ENCODE measurements at places on chromosomes 2 and 18.

DNA sequence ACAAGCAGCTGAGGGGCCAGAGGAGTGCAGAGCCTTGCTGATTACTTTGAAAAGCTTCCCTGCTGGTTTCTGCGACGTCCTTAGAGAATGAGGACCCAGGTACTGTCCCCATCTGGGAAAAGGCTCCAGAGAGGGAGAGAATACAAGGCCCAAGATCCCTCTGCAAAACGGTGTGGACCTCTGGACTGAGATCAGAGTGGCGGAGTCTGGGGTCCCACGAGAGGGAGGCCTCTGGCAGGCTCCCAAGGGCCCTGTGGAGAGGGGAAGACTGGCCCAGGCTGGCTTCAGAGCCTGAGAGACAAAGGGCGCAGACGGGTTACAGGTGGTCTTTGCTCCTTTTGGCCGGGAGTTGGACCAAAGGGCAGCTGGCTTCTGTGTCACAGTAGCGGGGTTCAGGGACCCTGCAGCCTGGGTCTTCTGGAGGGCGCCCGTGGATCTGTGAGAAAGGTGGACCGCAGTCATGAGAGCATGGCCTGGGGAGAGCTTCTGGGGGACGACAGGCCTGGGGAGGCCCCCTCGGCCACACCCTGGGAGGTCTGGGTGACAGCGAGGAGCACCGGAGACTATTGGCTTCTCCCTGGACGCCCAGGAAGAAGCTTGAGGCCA, 805 bp downstream of the SNORC start:
- no peak for DNase-seq

- DNase-seq, result no peak
These were observed 931.7 kb upstream of the CELF4 start for GRCh38 chr18:38497266-38497665.

DNA sequence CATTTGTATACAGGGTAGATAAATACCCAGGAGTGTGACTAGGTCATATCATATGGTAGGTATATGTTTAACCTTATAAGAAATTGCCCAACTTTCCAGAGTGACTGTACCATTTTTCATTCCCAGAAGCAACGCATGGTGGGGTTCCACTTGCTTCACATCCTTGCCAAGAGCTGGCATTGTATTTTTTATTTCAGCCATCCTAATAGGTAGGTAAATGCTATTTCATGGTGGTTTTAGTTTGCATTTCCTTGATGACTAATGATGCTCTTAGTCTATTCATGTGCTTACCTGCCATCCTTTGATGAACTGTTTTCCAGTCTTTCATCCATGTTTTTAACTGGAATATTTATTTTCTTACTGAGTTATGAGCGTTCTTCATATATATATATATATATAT, 51.9 kb downstream of the MAP4K3 start:
- DNase-seq, result no peak

GRCh38 chr2:75340560-75340959, 141.2 kb upstream of the TACR1 start:
- DNase-seq, result no peak

- no peak for DNase-seq
These were observed 38.7 kb upstream of the MEX3C start for GRCh38 chr18:51236225-51236624.

DNA sequence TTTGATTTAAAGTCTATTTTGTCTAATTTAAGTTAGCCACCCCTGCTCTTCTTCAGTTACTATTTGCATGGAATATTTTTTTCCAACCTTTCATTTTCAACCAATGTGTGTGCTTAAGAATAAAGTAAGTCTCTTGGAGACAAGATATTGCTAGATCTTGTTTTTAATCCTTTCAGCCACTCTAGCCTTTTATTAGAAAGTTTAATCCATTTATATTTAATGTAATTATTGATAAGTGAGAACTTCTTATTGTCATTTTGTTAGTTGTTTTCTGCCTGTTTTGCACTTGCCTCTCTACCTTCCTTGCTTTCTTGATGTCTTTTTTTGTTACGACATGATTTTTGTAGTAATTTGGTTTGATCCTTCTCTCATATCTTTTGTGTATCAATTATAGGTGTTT, 46.4 kb downstream of the CCDC148 start:
- DNase-seq, result no peak

- no peak for DNase-seq
These were observed 364.0 kb upstream of the MEIS1 start for GRCh38 chr2:66070721-66071602.

All from GM12891 (cell line).